Caco-2 (cell line): ENCODE measurements at places on chromosomes 12 and 14. TPM values are rescaled to one million over a fixed set of nuclear protein-coding genes. Genes with fewer than 3 reads are reported as not detected.

DNA sequence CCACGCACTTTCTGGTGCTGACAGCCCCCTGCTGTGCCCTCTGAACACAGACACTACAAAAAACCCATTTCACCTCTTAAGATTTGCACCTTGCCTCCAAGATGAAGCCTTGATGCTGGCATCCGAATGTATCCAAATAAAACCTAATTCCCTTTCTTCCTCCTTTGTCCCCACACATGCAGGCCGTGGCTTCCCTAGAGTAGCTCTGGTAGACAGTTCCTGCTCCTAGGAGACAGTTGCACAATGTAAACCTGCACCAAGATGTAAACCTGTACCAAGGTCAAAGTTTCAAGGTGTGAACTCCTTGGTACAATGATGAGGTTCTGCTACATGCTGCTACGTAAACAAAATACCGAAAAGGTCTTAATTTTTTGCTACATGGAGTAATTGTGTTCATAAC lies 625 bp upstream of the ABHD12B start:
- no peaks in the 10 kb centered on the region for H3K4me1 ChIP-seq
- H3K27me3 ChIP-seq, result no peaks in the 10 kb centered on the region
- no peak overlapping the region for H3K27ac ChIP-seq
- DNase-seq, result no peak
- H3K4me3 ChIP-seq, result no peak overlapping the region

GRCh38 chr14:100660882-100661635 lies 65.6 kb upstream of the DLK1 start:
- H3K4me3 ChIP-seq, result no peak overlapping the region
- no peaks in the 10 kb centered on the region for H3K36me3 ChIP-seq
- H3K27me3 ChIP-seq, result no peaks in the 10 kb centered on the region
- H3K27ac ChIP-seq, result no peak overlapping the region
- H3K4me1 ChIP-seq, result no peaks in the 10 kb centered on the region

DNA sequence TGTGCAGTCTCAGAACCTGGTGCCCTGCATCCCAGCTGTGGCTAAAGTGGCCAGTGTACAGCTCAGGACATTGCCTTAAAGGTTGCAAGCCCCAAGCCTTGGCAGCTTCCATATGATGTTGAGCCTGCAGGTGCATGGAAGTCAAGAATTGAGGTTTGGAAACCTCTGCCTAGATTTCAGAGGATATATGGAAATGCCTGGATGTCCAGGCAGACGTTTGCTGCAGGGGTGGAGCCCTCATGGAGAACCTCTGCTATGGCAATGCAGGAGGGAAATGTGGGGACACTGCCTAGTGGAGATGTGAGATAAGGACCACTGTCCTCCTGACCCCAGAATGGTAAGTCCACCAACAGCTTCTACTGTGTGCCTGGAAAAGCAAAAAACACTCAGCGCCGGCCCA lies 17.9 kb upstream of the CNIH1 start:
- no peak overlapping the region for H3K27ac ChIP-seq
- no peaks in the 10 kb centered on the region for H3K36me3 ChIP-seq
- no peak for DNase-seq
- H3K4me1 ChIP-seq, result no peaks in the 10 kb centered on the region

DNA sequence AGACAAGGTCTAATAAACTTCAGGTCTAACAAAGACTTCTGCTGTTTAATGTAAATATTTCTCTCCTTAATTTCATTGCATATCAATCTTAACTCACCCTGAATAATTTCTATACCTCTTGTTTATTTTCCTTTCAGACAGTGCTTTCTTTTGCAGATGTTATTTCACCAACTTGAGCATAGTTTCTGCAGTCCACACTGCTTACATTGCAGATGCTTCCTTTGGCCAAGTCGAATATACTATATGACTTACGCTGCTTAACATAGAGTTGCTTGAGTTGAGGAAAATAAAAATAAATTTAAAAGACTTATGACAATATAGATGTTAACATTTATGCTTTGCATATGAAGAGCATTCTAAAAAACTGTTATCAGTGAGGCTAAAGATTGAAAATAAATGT lies 217.7 kb downstream of the PTPRO start:
- no peak overlapping the region for H3K27ac ChIP-seq
- H3K36me3 ChIP-seq, result no peaks in the 10 kb centered on the region
- H3K27me3 ChIP-seq, result peaks cover 1% of the 10 kb centered on the region; the same call in 1 of the 2 replicates
- no peak for DNase-seq
- H3K4me3 ChIP-seq, result no peak overlapping the region

- no peak for DNase-seq
- H3K36me3 ChIP-seq, result no peaks in the 10 kb centered on the region
Observed at GRCh38 chr12:120684523-120684932, 2.4 kb upstream of the MLEC start.

- H3K27me3 ChIP-seq, result no peaks in the 10 kb centered on the region
- no peak for DNase-seq
- no peak overlapping the region for H3K4me3 ChIP-seq
- no peak overlapping the region for H3K27ac ChIP-seq
- no peaks in the 10 kb centered on the region for H3K36me3 ChIP-seq
Observed at GRCh38 chr12:75863533-75863932, 168.0 kb downstream of the PHLDA1 start.

The TRMT61A gene
- total RNA-seq, result 20.8 and 22.3 TPM in 2 replicates

The FOXA1 gene
- total RNA-seq, result 271 and 291 TPM in 2 replicates
